ENCODE measurements at places on chromosomes 5 and 9. TPM values are rescaled to one million over a fixed set of nuclear protein-coding genes. Genes with fewer than 3 reads are reported as not detected.

DNA sequence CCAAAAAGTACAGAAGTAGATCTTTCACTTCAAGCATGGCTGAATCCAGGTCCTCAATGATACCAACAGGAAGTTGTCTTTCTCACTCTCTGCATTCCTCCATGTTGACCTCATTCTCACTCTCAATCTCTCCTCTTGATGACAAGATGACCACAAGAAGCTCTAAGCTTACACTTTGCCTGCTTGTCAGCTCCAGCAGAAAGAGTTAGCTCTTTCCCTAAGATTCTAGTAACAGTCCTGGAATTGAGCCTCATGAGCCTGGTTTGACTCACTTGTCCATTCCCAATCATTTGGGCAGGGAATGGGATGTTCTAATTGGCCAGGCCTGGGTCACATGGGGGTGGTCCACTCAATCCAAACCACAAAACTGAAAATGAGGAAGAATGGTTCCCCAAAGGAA lies 3.3 kb upstream of the CLTA start:
- peak; percentile 73 for DNase-seq

SLC6A3 gene
- not detected for total RNA-seq

DNA sequence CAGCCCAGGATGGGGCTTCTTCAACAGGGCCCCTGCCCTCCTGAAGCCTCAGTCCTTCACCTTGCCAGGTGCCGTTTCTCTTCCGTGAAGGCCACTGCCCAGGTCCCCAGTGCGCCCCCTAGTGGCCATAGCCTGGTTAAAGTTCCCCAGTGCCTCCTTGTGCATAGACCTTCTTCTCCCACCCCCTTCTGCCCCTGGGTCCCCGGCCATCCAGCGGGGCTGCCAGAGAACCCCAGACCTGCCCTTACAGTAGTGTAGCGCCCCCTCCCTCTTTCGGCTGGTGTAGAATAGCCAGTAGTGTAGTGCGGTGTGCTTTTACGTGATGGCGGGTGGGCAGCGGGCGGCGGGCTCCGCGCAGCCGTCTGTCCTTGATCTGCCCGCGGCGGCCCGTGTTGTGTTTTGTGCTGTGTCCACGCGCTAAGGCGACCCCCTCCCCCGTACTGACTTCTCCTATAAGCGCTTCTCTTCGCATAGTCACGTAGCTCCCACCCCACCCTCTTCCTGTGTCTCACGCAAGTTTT lies 23.6 kb downstream of the PCDHGC5 start:
- DNase-seq, result peak; percentile 85

GRCh38 chr9:134373269-134373668 lies 47.0 kb downstream of the RXRA start:
- DNase-seq, result no peak

- DNase-seq, result no peak
These were observed 19.7 kb downstream of the C5orf15 start for GRCh38 chr5:133948721-133949120.

PLAC8L1 gene
- total RNA-seq, result 0.83 TPM

NXNL2 gene
- 0.89 TPM for total RNA-seq

OBP2B gene
- total RNA-seq, result not detected

SPINK7 gene
- total RNA-seq, result not detected

GRCh38 chr9:69857828-69858227 lies 37.2 kb downstream of the CFAP95 start:
- DNase-seq, result no peak

DNA sequence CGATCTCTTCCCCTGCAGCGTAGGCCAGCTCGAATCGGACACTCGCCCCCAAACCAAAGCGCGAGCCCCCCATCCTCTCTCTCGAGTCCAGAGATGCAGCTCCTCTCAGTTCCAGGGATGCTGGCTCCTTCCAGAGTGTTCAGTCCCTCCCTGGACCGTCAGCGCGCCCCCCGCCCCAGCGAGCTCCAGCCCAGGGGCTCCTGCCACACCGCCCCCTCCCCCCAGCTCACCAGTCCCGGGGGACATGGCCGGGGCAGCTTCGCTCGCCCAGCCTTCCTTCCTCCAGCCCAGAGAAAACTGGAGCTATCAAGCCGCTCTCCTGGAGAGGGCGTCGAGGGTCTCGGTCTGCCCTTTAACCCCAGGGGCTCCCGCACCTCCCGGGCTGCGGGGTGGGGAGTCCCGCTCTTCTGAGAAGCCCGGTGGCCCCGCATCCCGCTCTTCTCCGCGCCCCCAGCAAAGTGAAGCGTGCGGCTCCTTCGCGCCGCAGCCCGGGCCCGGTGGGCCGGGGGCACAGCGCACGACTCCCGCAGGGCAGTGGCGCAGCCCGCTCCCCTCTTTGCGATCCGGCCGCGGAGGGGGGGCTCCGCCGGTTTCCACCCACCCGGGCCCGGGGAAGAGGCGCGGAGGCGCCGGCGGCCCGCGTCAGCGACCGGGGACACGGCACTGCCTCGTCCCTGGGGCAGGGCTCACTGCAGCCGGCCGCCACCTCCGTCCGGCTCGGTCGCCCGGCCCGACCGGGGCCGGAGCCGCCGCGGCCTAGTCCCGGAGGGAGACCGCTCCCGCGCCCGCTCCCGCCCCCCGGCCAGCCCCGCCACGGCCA lies 587 bp downstream of the MIER3 start:
- peak; percentile 34 for DNase-seq

FOXD4L4 gene
- 0.34 TPM for total RNA-seq

DNA sequence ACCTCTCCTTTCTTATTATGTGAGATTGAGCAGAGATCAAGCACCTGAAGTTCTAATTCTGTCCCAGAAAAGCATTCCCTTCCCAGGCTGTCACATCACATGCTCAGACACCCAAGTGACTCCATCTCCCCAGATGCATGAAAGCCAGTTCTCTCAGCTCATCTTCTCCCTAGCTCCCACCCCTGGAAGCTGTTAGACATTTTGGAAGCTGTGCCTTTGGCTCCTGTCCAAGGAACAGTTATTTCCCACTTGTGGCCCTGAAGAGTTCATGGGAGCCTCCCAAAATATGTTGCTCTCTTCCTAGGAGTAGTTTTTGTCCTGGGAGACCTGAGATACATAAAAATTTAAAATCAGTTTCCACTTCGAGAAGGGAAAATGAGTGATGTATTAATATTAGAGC lies 161.4 kb upstream of the GAS1 start:
- DNase-seq, result no peak

DNA sequence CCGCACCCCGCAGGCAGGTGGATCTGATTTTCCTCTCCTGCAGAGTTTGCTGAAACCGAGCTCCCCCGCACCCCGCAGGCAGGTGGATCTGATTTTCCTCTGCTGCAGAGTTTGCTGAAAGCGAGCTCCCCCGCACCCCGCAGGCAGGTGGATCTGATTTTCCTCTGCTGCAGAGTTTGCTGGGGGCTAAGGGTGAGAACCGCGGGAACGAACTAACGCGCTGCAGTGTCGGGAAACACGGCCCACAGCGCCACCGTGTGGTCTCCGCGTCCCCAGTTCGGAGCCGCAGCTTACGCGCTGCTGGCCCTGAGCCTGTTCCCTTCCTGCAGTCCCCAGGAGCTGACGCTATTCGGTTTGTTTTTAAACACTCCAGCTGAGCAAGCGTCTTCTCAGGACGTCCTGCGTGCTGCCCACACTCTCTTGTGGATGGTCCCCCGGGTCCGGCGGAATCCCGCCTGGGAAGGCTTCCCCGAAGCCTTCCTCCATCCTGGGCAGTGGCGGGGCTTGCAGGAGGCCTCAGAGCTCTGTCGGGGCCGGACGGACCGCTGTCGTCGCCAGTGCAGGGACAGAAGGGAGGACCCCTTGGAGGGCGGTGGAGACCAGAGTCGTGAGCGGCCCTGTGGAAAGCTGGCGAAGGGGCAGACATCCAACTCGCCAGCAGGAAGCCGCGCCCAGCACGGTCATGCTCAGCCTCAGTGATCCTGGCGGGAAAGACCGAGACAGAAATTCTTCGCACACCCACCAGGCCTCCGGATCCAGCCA lies 121.2 kb upstream of the LPCAT1 start:
- peak; percentile 87 for DNase-seq

DNA sequence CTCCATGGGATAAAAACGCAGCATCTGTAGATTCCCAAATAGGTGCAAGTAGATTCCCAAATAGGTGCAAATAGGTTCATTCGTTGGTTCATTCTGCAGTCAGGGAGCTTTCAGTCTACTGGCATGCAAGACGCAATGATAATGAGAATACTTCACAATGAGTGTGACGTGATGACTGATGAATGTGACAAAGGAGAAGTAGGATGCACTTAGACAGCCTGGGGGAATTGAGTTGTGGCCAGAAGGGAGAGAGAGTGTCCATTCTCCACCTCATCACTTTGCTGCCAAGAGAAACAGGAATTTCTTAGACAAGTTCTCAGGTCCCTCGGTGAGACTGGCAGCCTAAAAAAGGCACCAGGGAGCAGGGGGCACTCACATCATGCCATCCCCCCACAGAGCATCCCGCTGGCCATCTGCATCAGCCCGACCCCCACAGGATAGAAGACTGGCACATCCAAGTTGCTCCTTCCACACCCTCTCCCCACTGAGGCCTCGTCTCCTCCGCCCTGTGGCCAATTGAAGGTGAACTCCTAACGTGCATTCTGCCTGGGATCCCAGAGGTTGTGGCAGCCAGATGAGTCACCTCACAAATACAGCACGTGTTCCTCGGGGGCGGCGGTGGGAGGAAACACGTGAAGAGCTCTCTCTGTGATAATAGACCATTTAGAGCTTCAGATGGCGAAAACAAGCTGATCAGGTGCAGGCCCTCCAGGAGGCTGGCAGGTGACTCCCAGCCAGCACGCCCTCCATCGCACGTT lies 19.9 kb upstream of the KCNIP1 start:
- peak; percentile 82 for DNase-seq

DNA sequence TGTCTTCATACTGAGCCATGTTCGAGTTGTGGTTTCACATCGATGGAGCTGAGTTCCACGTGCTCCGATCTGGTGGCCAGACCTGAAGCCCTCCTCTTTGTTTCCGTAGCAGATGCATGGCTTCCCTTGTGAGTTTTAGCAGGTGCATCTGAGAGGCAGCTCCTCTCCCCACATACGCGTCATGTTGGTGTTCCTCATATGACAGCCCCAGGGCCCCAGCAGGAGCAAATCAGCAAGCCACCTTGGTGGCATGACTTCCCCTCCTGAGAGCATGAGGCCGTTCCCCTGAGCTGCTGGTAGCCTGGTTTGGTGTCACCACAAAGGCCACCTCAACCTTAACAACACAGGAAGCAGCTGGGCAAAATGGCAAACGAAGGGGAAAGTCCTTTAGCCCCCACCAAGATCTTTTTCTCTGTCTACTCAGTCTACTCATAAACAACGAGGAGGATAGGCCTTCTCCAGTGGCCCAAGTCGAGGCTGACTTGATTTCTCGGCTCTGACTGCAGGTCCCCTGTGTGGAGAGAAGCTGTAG lies 5.9 kb downstream of the CYFIP2 start:
- no peak for DNase-seq

RLN1 gene
- total RNA-seq, result 0.21 TPM

Data from Daoy (cell line).